IPS-NIHi11 (cell line): ENCODE measurements at places on chromosomes 13 and 19.

- DNase-seq, result no peak
Measured at GRCh38 chr13:28355822-28356371, 139.0 kb downstream of the FLT1 start.

DNA sequence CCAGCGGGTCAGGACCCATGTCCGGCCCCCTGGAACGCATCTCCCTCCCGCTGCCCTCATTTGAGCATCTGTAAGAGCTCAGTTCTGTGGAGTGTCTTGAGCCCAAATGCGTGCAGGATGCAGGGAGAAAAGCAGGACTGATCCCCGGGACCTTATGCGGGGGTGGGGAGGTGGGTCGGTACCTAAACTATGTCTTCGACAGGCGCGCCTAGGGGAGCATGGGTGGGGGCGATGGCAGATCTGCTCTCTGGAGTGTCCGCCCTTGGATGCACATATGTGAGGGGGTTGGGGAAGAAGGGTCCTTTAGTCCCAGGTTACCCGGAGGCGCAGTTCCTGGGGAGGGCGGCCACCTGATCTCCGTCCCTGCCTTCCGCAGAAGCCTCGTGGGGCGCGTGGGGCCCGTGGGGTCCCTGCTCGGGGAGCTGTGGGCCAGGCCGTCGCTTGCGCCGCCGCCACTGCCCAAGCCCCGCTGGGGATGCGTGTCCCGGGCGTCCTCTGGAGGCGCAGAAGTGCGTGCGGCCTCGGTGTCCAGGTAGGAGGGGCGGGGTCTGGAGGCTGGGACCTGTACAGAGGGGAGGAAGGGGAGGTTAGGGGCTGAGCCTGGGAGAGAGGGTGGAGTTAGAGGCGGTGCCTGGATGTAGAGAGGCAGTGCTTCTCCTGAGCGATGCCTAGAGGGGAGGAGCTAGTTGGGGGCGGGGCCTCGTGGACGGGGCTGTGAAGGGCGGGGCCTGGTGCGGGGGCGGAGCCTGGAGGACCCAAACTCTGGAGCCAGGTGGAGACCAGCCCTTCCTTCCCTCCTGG is 2.9 kb downstream of the CILP2 start:
- DNase-seq, result peak; percentile 93

DNA sequence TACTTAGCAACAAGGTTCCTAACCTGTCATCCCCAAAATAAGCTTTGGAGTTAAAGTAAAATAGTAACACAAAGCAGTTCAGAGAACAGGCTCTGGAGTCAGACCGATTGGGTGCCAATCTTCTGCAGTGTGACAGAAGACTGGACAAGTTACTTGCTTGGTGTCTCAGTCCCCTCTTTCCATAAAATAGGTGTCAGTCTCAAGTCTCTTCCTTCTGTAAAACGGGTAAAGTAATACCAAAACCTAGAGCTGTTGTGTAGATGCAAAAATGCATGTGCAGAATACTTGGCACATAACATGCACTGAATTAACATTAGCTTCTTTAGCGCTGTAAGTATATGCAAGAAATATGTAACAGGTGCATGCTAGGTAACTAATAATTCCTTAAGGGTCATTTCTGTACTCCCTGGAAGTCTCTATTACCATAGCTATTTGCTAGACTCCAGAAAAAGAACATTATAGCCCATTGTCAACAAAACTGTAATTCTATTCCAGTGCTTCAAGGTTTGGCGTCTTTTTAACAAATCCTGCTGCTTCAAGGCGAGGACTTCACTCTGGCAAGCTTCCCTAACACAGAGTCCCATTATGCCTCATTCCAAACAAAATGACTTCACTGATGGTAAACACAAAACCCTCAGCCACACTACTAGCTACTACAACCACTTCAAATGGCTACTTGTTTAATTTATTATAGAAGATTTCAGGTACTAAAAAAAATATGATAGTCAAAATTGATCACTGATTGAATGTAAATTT is 32.8 kb downstream of the ELF1 start:
- no peak for DNase-seq

- DNase-seq, result no peak
Measured at GRCh38 chr13:43315522-43315921, 292.1 kb downstream of the DNAJC15 start.

- peak; percentile 96 for DNase-seq
Measured at GRCh38 chr19:1566392-1567115, 1.6 kb downstream of the MEX3D start.

GRCh38 chr19:33921165-33921564 is 124.5 kb downstream of the KCTD15 start:
- DNase-seq, result no peak

- DNase-seq, result no peak
Measured at GRCh38 chr19:27762933-27763332, 1450.0 kb downstream of the UQCRFS1 start.

DNA sequence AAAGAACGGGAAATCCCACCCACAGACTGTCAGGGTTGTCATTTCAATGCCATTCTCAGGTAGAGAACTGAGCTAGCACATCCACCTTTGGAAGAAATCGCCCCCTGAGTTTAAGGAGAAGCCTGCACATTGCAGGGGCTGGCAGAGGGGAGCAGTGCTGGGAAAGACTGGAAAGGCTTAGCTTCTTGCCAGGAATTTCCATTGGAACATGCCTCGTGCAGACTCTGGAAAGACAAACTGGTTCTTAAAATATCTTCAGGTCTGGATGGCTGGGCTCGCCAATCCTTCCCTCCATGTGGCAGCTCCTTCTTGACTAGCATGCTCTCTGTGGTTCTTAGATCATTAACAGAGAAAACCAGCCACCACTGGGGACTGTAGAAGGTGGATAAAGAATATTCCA is 414.1 kb downstream of the TSHZ3 start:
- no peak for DNase-seq

DNA sequence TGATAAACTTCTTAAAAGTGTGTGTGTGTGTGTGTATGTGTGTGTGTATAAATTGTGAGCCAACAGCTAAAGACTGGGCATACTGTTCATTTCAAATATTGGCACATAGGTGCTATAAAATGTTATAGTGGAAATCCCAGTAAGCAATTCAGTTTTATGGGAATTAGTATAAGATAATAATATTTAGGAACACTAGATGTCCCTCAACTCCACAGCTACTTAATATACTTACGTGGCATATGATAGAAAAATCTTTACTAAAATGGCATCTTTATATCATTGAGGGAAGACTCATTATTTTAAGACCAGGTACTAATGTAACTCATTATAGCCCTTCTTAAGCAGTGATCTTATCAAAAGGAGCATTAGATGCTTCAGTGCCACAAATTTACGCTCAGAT is 266.2 kb downstream of the MAB21L1 start:
- no peak for DNase-seq

GRCh38 chr13:95784900-95785290 is 108.0 kb downstream of the DNAJC3 start:
- no peak for DNase-seq

- no peak for DNase-seq
Measured at GRCh38 chr13:34708566-34709313, 233.3 kb upstream of the NBEA start.
